ENCODE measurements at places on chromosomes 12 and 14. TPM values are rescaled to one million over a fixed set of nuclear protein-coding genes. Genes with fewer than 3 reads are reported as not detected.
A peak's percentile ranks its signal among the peaks of the same experiment; 100 is the strongest.

Gene P2RX2
- total RNA-seq, result not detected

Gene XRCC3
- 50.8 TPM for total RNA-seq

Gene LRP1-AS
- total RNA-seq, result not detected

Gene GLIPR1L1
- total RNA-seq, result not detected

Gene RARG
- total RNA-seq, result 5.4 TPM

Gene LTBR
- 1.6 TPM for total RNA-seq

Gene RGS6
- total RNA-seq, result 2.8 TPM

Gene LYZ
- 0.26 TPM for total RNA-seq

Gene TMEM52B
- not detected for total RNA-seq

Gene TTC9
- 4.2 TPM for total RNA-seq

Gene SIX6
- total RNA-seq, result not detected

Gene P2RX7
- 0.12 TPM for total RNA-seq

Gene CCDC196
- total RNA-seq, result not detected

Gene OTUB2
- total RNA-seq, result 4.8 TPM

Gene TMEM179
- total RNA-seq, result 19.4 TPM

- H3K4me1 ChIP-seq, result peaks cover 78% of the 10 kb centered on the region
- H3K27ac ChIP-seq, result peak overlapping the region; percentile 75
- H3K36me3 ChIP-seq, result peaks cover 3% of the 10 kb centered on the region
- no peaks in the 10 kb centered on the region for H3K27me3 ChIP-seq
- DNase-seq, result no peak
Measured at GRCh38 chr14:68729556-68729955, 63.3 kb downstream of the ZFP36L1 start.

- peaks cover 2% of the 10 kb centered on the region for H3K36me3 ChIP-seq
- peak; percentile 64 for DNase-seq
- H3K4me1 ChIP-seq, result peaks cover 59% of the 10 kb centered on the region
- peak overlapping the region; percentile 99 for H3K4me3 ChIP-seq
- peak overlapping the region; percentile 89 for H3K27ac ChIP-seq
Measured at GRCh38 chr14:75277008-75277814, 1.4 kb upstream of the FOS start.

- H3K4me3 ChIP-seq, result peak overlapping the region; percentile 89
- H3K4me1 ChIP-seq, result peaks cover 52% of the 10 kb centered on the region
- no peaks in the 10 kb centered on the region for H3K36me3 ChIP-seq
- peak; percentile 70 for DNase-seq
- peaks cover 10% of the 10 kb centered on the region for H3K27me3 ChIP-seq
- H3K27ac ChIP-seq, result no peak overlapping the region
Measured at GRCh38 chr12:51863933-51864832, 15.7 kb upstream of the FIGNL2 start.

DNA sequence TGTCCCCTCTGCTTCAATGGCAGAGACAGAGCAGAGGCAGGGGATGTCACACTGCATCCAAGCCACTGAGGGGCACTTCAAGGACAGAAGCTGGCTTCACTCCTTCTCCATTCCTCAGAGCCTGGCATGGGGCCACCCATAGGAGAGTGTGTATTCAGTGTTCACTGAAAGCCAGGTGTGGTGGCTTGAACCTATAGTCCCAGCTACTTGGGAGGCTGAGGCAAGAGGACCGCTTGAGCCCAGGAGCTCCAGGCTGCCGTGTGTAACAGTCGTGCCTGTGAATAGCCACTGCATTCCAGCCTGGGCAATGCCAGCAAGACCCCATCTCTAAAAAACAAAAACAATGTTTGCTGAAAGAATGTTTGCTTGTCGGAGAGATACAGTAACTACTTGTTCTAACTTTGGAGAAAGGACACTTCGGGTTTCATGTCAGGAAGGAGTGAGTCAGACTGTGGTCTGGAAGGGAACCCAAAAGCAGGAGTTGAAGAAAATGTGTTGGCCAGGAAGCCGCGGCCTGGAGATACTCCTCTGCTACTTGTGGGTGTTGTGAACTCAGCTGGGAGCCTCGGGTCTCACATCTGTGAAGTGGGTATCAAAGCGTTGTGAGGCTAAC lies 43.4 kb downstream of the ELK3 start:
- H3K4me3 ChIP-seq, result no peak overlapping the region
- H3K36me3 ChIP-seq, result no peaks in the 10 kb centered on the region
- H3K27ac ChIP-seq, result no peak overlapping the region
- H3K27me3 ChIP-seq, result no peaks in the 10 kb centered on the region
- peaks cover 13% of the 10 kb centered on the region for H3K4me1 ChIP-seq

GRCh38 chr12:66319266-66319954 lies 17.1 kb downstream of the HELB start:
- H3K4me3 ChIP-seq, result no peak overlapping the region
- no peaks in the 10 kb centered on the region for H3K36me3 ChIP-seq
- H3K27me3 ChIP-seq, result no peaks in the 10 kb centered on the region
- H3K4me1 ChIP-seq, result peaks cover 5% of the 10 kb centered on the region
- no peak overlapping the region for H3K27ac ChIP-seq

DNA sequence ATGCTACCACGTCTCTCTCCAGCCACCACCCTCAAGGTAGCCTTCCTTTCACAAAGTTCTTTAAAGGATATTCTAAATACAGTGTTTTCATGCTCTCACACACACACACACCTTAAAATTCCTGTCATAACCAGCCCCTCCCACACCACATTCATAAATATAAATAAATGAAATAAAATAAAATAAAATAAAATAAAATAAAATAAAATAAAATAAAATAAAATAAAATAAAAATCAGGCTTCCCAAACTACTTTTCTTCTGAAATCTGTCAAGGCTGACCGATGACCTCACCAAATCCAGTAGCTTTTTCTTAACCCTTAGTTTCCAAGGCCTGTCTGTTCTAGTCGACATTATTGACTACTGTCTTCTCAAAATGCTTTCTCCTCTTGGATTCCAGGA lies 378.4 kb downstream of the SEC23A start:
- DNase-seq, result no peak
- H3K4me3 ChIP-seq, result no peak overlapping the region
- no peak overlapping the region for H3K27ac ChIP-seq

GRCh38 chr14:49860988-49861698 lies 8.6 kb upstream of the NEMF start:
- H3K36me3 ChIP-seq, result no peaks in the 10 kb centered on the region
- H3K27me3 ChIP-seq, result peaks cover 11% of the 10 kb centered on the region
- H3K4me1 ChIP-seq, result peaks cover 14% of the 10 kb centered on the region
- DNase-seq, result no peak
- peak overlapping the region; percentile 99 for H3K27ac ChIP-seq

GRCh38 chr14:63100552-63100951 lies 55.3 kb upstream of the KCNH5 start:
- H3K4me1 ChIP-seq, result no peaks in the 10 kb centered on the region
- no peak overlapping the region for H3K4me3 ChIP-seq
- H3K27ac ChIP-seq, result no peak overlapping the region
- H3K27me3 ChIP-seq, result peaks cover 3% of the 10 kb centered on the region
- H3K36me3 ChIP-seq, result no peaks in the 10 kb centered on the region
- no peak for DNase-seq

GRCh38 chr12:6124411-6125309 lies at the start of gene VWF:
Gene VWF, minus strand, starts transcription at chr12:6124670. Its CDS starts 1,474 bp downstream, at chr12:6123196.
- no peak for DNase-seq
- no peaks in the 10 kb centered on the region for H3K36me3 ChIP-seq
- peaks cover 10% of the 10 kb centered on the region for H3K4me1 ChIP-seq
- no peak within 1 kb of the TSS for H3K27ac ChIP-seq
- H3K27me3 ChIP-seq, result peaks cover 2% of the 10 kb centered on the region

GRCh38 chr12:6384499-6385436 lies 806 bp downstream of the LTBR start:
- peaks cover 4% of the 10 kb centered on the region for H3K27me3 ChIP-seq
- H3K27ac ChIP-seq, result peak overlapping the region; percentile 57
- no peaks in the 10 kb centered on the region for H3K4me1 ChIP-seq
- H3K4me3 ChIP-seq, result no peak overlapping the region

- H3K4me3 ChIP-seq, result peak overlapping the region; percentile 94
- H3K27ac ChIP-seq, result no peak overlapping the region
- H3K36me3 ChIP-seq, result peaks cover 24% of the 10 kb centered on the region
- DNase-seq, result no peak
- H3K27me3 ChIP-seq, result no peaks in the 10 kb centered on the region
Measured at GRCh38 chr14:50311337-50311971, 575 bp downstream of the L2HGDH start.

- peak overlapping the region; percentile 75 for H3K4me3 ChIP-seq
- H3K27ac ChIP-seq, result peak overlapping the region; percentile 92
- DNase-seq, result peak; percentile 59
- peaks cover 7% of the 10 kb centered on the region for H3K36me3 ChIP-seq
Measured at GRCh38 chr12:6961695-6962284, 8.7 kb downstream of the PHB2 start.

- DNase-seq, result no peak
- no peak overlapping the region for H3K4me3 ChIP-seq
- no peak overlapping the region for H3K27ac ChIP-seq
- peaks cover 24% of the 10 kb centered on the region for H3K36me3 ChIP-seq
- H3K4me1 ChIP-seq, result peaks cover 15% of the 10 kb centered on the region
Measured at GRCh38 chr12:22272335-22273151, 62.0 kb downstream of the ST8SIA1 start.

GRCh38 chr12:89994911-89995310 lies 286.3 kb upstream of the ATP2B1 start:
- no peak overlapping the region for H3K4me3 ChIP-seq
- H3K27me3 ChIP-seq, result no peaks in the 10 kb centered on the region
- no peaks in the 10 kb centered on the region for H3K36me3 ChIP-seq
- H3K27ac ChIP-seq, result no peak overlapping the region

DNA sequence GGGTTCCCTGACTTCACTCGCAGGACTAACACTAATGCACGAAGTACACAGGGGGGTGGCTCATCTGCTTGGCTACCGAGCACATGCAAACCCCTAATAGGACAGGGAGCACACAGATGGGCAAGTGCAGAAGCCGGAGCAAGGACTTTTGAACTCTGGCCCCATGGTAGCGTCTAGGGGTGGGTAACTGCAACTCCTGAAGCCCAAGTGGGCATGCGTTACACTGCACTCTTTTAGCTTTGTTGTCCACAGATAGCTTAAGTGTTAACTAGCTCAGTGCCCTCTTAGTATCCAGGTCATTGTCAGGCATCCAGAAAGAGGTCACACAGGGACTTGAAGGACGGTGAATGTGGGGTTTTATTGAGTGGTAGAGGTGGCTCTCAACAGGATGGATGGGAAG lies 3.0 kb upstream of the BLTP3B start:
- no peak for DNase-seq
- peaks cover 16% of the 10 kb centered on the region for H3K4me1 ChIP-seq
- H3K27me3 ChIP-seq, result no peaks in the 10 kb centered on the region
- H3K4me3 ChIP-seq, result no peak overlapping the region
- no peaks in the 10 kb centered on the region for H3K36me3 ChIP-seq

DNA sequence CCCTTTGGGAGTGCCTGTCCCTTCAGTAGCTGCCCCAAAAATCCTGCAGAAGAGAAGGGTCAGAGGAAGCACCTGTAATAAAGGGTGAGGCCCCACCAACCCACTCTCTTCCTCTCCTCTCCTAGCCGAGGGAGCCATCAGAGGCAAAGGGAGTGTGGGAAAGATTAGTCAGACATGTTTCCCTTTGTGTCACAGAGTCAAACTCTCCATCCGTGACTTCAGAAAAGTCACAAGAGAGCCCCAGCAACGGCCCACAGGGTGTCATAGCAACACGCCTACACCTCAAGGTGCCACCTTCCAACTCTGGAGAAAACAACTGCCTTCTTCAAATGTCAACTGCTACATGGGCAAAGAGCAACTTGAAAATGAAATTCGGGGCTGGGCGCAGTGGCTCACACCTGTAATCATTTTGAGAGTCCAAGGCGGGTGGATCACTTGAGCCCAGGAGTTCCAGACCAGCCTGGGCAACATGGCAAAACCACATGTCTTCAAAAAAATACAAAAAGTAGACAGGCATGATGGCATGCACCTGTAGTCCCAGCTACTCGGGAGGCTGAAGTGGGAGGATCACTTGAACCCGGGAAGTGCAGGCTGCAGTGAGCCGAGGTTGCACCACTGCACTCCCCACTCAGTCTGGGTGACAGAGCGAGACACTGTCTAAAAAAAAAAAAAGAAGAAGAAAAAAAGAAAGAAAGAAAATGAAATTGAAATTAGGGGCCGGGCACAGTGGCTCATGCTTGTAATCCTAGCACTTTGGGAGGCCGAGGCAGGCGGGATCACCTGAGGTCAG lies 17.7 kb upstream of the CD27 start:
- no peak overlapping the region for H3K27ac ChIP-seq
- H3K4me3 ChIP-seq, result no peak overlapping the region
- peaks cover 19% of the 10 kb centered on the region for H3K4me1 ChIP-seq
- no peaks in the 10 kb centered on the region for H3K36me3 ChIP-seq

DNA sequence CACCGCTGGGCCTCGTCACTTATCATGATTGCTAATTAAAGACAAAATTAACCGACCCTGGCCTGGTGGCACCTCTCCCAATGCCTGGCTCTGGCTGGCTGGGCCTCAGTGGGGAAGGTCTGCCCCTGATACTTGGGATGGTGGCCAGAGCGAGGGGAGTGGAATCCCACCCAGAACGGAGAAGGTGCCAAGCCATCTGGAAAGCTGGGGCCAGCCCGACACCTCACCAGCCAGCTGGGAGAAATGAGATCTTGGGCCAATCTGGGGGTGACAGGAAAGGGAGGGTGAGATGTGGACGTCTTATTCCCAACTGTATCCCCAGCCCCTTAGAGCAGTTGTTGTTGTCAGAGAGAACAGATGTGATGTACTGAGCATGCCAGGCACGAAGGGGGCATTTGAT lies 215.0 kb upstream of the PWP1 start:
- peaks cover 7% of the 10 kb centered on the region for H3K4me1 ChIP-seq
- DNase-seq, result no peak
- no peak overlapping the region for H3K4me3 ChIP-seq

- peak overlapping the region; percentile 64 for H3K4me3 ChIP-seq
- H3K27me3 ChIP-seq, result no peaks in the 10 kb centered on the region
- H3K36me3 ChIP-seq, result peaks cover 45% of the 10 kb centered on the region
- H3K27ac ChIP-seq, result peak overlapping the region; percentile 38
- H3K4me1 ChIP-seq, result peaks cover 89% of the 10 kb centered on the region
Measured at GRCh38 chr12:4287325-4288211, 14.0 kb downstream of the CCND2 start.

- H3K27ac ChIP-seq, result no peak overlapping the region
- no peaks in the 10 kb centered on the region for H3K4me1 ChIP-seq
- H3K27me3 ChIP-seq, result no peaks in the 10 kb centered on the region
- DNase-seq, result no peak
Measured at GRCh38 chr12:68118096-68118755, 41.3 kb downstream of the IFNG start.

DNA sequence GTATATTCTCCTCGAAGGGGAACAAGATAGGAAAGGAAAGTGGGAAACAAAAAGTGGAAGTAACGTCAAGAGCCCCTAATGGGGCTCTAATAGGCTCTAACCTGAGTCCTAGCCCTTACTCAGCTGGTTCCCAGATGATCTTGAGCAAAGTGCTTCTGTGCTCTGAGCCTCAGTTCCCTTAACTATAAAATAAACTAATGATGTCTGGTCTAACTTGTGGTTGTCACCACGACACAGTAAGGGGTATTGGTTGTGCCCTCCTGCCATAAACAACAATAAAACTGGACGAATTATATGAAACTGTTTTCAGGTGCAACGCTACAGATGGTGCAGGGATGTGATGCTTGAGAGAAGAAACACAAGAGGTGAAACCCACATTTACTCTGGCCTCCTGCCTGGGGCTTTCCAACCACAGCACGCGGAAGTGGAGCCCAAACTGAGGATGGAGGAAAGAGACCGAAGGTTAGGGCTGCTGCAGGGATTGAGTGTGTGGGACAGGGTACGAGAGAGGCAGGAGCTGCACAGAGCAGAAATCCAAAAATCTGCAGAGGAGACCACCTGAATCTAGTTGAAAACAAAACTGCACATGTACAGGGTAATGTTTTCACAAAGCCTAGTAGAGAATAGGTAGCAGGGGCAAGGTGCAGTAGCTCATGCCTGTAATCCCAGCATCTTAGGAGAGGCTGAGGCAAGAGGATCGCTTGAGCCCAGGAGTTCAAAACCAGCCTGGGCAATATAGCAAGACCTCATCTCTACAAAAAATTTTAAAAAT lies 45.6 kb upstream of the BCL2L14 start:
- no peak overlapping the region for H3K4me3 ChIP-seq
- DNase-seq, result no peak
- H3K27me3 ChIP-seq, result no peaks in the 10 kb centered on the region
- H3K27ac ChIP-seq, result no peak overlapping the region
- no peaks in the 10 kb centered on the region for H3K36me3 ChIP-seq
